ENCODE measurements at places on chromosomes 6 and 20.

DNA sequence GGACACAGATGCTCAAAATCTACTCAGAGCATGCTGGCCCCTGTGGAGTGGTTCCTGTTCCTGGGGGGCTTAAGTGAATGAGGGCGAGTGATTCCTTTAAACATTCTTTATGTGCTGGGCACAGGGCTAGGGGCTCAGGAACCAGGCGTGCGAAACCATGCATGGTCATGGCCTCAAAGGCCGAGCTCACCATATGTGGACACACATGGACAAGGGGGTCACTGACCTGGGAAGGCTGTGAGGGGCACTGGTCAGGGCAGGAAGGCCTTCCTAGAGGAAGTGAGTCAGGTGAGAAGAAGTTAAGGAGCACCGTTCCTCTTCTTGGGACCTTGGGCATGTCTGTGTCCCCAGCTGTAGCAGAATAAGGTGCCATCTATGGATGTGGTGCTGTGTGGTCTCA lies 74.6 kb upstream of the BHLHE23 start:
- no peak for DNase-seq

DNA sequence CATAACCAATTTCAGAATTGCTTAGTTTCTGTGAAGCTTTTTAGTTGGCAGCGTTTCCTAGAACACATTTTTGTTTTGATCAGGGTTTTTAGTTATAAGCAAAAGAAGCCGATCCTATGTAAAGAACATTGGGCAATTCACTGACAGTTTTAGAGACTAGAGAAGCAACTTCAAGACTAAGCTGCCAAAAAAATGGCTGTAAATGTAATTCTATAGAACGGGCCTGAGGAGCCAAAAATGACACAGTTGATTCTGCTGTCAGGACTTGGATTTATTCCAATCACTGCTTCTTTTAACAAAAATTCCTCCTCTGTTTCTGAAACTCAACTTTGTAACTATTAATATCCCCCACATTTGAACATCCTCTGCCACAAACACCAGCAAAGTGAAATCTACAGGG lies 236.0 kb upstream of the EYS start:
- no peak for DNase-seq

DNA sequence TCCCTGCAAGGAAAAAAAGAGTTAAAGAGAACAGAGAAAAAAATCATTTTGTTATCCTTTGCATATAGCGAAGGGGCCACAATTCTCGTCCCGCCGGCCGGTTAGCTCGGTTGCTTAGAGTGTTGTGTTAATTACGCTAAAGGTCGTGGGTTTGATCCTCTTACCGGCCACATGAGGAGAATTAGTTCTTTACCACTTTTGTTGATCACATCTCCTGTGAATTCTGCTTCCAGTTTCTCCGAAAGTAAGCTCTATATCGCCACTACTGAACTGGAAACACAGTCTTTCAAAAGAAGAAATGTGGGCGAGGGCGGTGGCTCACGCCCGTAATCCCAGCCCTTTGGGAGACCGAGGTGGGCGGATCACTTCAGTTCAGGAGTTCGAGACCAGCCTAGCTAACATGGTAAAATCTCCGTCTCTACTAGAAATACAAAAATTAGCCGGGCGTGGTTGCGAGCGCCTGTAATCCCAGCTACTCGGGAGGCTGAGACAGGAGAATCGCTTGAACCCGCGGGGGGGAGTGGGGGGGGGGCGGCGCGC lies 13.4 kb downstream of the PRSS16 start:
- DNase-seq = no peak

GRCh38 chr6:109861946-109862345 lies 116.2 kb upstream of the GPR6 start:
- DNase-seq = no peak

DNA sequence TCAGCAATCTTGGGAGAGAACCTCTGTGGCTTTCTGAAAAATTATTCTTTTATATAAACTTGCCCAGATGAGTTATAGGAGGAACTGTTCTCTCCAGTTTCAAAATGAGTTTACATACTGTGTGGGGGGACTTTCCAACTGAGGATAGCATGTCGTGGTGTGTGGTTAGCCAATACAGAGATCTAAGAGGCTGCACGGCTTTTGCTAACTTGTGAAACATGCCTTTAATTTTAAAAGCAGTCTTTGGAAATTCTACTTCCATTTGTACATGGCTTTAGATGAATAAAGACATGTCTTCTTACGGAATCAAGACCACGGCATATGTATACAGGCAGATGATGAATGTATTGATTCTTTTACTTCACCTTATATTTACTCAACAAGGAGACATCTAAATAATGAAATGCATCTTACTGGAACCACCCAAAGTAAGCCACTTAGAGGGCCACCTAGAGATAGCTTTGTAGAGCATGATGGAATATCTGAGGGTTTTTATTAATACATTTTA lies 39.8 kb downstream of the HIVEP1 start:
- DNase-seq = no peak

GRCh38 chr6:43899830-43900229 lies 129.8 kb downstream of the VEGFA start:
- no peak for DNase-seq

DNA sequence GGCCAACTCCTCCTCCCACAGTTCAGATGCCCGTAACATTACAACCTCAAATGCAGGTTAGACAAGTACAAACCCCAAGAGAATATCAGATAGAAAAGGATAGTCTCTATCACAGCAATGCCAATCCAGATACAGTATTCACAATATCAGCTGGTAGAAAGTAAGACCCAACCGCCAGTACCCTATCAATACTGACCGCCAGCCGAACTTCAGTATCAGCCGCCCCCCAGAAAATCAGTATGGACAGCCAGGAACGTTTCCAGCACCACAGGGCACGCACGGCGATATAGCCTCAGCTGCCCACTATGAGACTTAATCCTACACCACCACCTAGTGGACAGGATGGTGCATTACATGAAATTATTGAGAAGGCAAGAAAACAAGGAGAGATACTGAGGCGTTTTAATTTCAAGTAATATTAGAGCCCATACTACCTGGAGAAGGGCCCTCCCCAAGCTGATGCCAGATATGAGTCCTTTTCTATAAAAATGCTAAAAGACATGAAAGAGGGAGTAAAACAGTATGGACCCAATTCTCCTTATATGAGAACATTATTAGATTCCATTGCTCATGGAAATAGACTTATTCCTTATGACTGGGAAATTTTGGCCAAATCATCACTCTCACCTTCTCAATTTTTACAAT lies 17.6 kb upstream of the EIF2S2 start:
- peak; percentile 12 for DNase-seq

GRCh38 chr6:5567352-5567751 lies 306.0 kb downstream of the FARS2 start:
- no peak for DNase-seq

DNA sequence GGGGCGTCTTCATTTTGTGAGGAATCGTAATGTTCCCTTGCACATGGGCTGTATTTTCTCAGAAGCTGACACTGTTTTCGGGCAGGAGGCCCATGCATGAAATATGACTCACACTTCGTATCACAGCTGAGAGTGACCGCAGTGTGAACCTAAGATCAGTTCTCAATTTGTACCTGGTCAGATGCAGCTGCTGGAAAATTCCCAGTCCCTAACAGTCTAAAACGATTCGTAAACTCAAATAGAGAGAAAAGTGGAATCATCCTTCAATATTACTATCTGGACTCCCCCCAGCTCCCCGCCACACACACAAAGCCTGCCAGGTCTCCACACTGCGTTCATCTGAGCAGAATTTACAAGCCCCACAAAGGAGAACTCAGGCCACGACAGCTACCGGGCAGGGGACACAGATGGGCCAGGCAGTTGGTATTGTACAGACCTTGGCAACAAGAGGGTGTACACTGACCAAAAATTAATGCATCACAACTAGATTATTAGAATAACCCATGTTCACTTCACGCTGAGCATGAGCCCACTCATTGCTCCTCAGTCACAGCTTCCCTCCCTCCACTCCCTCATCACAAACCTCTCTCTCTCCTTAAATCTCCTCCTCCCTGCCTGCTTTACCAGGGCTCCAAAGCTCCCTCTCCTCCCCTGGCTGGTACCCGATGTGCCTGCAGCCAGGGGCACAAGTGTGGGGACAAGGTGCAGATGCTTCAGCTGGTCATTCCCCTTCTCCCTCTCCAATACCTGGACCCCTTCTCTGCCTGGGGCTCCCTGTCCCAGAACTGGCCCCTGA lies 488.4 kb downstream of the PREX1 start:
- no peak for DNase-seq

GRCh38 chr6:138785079-138785478 lies 10.8 kb upstream of the ECT2L start:
- DNase-seq = no peak

- DNase-seq = no peak
Observed at GRCh38 chr6:43762966-43763695, 6.9 kb upstream of the VEGFA start.

DNA sequence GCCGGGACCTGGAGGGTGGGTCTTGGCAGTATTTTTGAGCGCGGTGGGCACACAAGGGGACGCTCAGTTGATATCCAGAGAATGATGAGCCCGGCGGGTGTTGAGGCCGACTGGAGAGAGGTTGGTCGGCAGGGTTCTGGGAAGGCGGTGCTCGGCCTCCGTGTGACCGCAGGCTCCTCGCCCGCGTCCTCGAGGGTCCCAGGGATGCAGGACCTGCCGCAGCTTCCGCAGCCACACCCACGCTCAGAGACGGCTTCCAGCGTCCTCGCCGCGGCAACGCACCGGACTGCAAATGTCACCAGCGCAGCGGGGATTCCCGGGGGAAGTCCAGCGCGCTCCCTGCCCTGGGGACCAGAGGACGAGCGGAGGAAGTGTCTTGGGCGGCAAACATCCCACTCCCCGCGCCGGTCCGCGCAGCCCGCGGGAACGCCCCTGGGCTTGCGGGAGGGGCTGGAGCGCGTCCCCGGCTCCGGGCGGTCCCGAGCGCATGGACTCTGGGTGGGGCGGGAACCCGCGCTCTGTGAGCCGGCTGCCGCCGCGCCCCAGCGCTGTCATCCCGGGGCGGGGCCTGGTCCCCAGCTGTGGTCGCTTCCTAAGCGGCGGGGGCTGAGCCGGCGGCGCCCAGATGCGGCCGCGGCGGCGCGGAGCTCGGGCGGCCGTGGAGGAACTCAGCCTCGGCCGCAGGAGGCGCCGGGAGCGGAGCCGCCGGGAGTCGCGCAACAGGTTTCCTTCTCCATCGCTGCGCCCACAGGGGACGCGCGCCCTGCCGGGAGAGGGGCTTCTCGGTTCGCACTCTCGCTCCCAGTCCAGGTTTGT lies at the start of gene STX11:
TSS of gene STX11 (plus strand) at position 624 of the 816 bp plus-strand sequence. CDS start 36,111 bp downstream, outside the sequence.
- no peak for DNase-seq

GRCh38 chr20:64119681-64120341 lies 12.4 kb upstream of the NPBWR2 start:
- DNase-seq = no peak

DNA sequence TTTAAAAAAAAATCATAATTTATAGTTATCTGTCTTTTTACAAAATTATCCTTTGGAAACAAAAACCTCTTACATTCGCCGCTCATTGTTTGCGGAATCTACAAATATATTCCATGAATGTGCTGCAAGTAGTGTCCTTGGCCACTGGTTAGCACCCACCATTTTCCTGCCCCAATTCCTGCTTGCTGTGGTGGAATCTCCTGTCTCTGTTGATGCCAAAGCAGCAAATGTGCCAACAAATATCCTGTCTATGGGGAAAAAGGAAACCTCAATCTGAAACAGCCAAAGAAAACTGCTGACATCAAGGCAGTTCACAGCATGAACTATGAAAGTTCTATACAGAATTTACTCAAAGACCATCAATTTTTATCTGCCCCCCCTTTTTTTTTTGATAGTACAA lies 603.6 kb downstream of the COL12A1 start:
- DNase-seq = no peak

DNA sequence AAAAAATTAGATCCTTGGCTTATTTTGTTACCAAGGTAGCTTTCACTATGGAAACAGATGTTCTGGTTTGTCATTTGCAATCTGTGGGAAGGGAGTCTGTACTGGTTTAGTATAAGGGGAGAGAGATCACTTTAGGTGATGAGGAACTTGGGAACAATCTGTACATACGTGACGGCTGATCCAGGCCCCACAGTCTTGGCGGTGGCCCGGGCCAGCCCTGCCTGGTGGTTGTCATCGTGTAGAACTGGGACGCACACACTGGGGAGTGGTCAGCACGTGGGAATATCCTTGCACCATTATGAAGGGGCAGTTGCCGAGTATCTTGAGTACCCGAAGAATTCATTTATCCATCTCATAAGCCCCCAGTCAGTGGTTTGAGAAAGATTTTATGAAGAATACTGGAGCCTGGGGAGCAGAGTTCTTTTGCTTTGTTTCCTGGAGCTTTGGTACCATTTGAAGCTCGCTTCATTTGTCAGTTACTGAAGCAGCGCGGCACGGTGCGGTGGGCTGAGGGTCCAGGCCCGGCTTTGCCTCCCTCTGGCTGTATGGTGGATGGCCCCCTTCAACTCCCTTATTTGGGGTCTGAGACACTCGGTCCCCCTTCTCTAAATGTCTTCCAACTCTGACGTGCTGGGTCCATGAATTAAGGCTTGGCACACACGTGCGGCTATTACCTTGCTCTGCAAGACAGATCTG lies 22.8 kb upstream of the CLDN20 start:
- DNase-seq = no peak

GRCh38 chr6:15550546-15551123 lies 112.2 kb downstream of the DTNBP1 start:
- DNase-seq = no peak

DNA sequence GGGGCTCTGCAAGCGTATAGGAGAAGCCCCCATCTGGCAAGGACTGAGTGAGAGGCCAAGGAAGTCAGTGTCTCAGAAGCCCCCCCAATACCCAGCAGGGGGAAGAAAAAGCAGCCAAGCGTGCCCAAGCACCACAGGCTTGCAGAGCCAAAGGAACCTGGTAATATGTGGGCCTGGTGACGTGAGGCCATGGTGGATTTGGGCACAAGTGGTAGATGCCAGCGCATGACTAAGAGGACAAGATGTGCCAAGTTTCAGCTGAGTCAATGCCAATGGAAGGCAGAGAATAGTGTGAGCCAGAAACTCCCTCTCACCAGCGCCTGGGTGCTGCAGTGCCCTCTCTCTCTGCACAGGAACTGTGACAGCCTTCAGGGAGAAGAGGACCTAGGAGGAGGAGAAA lies 110.0 kb downstream of the QRSL1 start:
- DNase-seq = no peak

DNA sequence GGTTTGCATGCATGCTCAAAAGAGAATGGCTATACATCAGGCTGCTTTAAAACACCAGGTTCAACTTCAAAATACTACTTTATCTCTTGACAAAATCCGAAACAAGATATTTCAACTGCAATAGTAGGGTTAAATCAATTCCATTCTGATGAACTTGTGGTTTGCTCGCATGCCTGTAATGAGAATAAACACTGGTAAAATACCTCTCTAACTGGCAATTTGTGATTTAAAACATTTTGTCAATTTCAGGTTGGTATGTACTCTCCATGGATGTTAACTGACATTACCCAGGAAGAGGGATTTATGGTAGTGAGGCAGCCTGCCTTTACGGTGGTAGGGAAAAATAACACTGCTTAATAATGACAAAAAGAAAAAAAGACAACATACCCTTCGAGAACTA lies 74.4 kb downstream of the MBOAT1 start:
- no peak for DNase-seq

- DNase-seq = no peak
Observed at GRCh38 chr20:57957411-57958049, 247.7 kb upstream of the PMEPA1 start.

- no peak for DNase-seq
Observed at GRCh38 chr20:42530855-42531448, 658.8 kb downstream of the PTPRT start.
